Fibroblast of skin of right quadriceps (primary cell): ENCODE measurements at places on chromosomes 7 and 10.

GRCh38 chr7:40105879-40106473 is 28.4 kb downstream of the MPLKIP start:
- no peak for DNase-seq

GRCh38 chr10:73251683-73252444 is 580 bp downstream of the MRPS16 start:
- no peak for DNase-seq

DNA sequence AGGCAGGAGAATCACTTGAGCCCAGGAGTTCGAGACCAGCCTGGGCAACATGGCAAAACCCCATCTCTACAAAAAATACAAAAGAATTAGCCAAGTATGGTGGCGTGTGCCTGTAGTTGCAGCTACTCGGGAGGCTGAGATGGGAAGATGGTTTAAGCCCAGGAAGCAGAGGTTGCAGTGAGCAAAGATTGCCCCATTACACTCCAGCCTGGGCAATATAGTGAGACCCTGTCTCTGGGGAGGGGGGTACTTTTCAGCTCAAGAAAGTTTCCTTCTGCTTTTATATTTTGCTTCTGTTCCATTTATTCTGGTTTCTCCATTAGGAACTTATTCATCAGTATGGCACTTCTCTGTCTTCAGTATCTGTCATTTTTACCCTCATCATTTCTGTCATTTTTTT is 48.6 kb downstream of the COA1 start:
- DNase-seq = no peak

- DNase-seq = peak; percentile 81
Measured at GRCh38 chr10:66925896-66926715, at the start of gene LRRTM3. Gene LRRTM3, plus strand, starts transcription at chr10:66926036.

GRCh38 chr10:110494532-110494931 is 3.2 kb upstream of the DUSP5 start:
- DNase-seq = no peak

DNA sequence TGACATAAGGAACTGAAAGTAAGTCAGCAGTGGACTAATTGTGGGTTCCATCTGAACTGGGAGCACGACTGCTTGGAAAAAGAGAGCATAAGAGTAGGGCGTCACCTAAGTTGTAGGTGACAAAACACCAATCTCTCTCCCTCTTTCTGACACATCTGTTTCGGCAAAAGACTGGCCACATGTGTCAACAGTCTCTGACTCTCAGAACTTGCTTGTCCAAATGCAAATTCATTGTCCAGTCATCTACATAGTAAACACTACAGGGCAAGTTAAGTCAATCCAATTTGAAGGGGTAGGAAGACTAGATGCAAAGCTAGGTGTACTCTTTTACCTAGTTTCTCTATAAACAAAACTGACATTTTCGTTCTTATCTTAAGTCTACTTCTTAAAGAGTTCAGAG is 87.7 kb downstream of the ZNF438 start:
- DNase-seq = no peak

DNA sequence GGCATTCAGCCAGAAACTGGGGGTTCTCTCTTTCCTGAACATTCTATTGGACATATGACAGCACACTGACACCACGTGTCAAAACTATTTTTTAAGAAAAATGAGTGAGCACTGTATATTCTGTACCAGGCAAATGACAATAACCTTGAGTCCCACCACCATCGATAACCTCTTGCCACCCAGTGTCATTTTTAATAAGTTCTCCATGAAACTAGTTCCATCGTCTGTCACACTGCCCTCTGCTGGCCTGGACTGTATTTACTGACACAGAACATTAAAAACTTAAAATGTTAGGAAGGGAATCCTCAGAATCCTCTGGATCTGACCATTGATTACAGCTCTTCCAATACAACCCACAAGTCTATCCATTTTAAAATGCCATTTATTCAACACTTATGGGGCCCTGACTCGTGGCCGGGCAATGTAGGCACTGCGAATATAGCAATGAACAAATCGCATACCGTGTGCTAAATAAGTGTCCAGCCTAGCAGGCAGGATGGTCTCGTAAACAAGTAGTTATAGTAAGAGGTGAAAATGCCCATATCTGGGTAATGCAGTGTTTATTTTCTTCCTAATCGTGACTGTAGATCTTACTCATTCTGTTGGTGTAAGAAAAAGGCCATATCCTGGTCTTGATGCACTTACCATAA is 35.9 kb upstream of the CACNB2 start:
- peak; percentile 32 for DNase-seq

GRCh38 chr7:45662018-45662417 is 87.8 kb downstream of the ADCY1 start:
- no peak for DNase-seq

DNA sequence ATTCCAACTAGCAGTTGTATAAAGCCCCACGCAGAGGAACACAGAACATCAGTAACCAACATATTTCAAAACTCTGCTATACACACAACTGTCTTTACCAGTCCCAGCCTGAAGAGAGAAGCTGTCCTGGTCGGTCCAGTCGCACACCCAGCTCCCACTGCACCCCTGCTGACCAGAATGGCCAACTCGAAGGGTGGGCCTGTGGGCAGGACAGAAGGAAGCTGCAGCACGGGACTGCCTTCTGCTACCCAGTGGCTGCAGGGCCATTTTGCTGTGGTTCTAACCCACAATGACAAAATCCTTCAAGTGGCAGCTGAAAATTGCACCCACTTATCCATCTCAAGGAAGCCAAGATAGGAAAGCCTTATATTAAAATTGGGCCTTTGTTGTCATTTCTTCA is 48.2 kb downstream of the GSDME start:
- no peak for DNase-seq

GRCh38 chr7:70143075-70144044 is 545.1 kb downstream of the AUTS2 start:
- DNase-seq = peak; percentile 93

DNA sequence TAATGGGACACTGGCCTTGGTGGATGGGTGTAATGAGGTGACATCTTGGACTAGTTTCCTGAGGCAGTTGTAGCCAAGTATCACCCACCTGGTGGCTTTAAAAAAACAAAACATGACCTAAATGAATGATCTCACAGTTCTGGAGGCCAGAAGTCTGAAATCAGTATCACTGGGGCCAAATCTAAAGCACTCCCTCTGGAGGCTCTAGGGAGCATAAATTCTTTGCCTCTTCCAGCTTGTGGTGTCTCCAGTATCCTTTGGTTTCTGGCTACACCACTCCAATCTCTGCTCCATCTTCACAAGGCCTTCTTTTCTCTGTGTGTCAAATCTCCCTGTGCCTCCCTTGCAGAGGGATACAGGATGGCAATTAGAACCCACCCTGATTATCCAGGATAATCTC is 342.9 kb downstream of the CALN1 start:
- DNase-seq = no peak

DNA sequence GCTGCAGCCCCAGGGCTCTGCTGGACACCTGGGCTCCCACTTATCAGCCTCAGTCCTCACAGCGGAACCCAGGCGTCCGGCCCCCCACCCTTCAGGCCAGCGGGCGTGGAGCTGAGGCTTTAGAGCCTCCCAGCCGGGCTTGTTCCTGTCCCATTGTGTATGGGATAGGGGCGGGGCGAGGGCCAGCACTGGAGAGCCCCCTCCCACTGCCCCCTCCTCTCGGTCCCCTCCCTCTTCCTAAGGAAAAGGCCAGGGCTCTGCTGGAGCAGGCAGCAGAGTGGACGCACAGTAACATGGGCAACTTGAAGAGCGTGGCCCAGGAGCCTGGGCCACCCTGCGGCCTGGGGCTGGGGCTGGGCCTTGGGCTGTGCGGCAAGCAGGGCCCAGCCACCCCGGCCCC is 2.7 kb downstream of the NOS3 start:
- no peak for DNase-seq

DNA sequence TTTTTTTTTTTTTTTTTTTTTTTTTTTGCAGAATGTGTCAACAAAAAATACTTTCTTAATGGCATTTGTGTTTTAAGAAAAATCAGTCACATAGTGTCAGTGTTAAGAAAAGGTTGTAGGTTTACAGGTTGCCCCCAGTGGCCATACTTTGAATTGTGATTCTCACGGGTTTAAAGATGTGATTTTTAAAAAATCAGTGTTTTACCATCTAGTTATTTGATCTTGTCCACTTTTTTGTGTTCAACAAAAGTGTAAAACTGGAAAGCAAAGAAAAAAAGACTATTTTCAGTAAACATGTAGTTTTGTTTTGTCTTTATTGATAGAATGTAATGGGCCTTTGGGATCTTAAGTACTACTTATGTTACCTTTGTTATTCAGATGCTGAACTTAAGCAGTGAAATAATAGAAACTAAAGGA is 25.7 kb downstream of the SUV39H2 start:
- peak; percentile 26 for DNase-seq

GRCh38 chr7:87152897-87153641 is 816 bp downstream of the DMTF1 start:
- DNase-seq = peak; percentile 14

- no peak for DNase-seq
Measured at GRCh38 chr7:142319970-142320369, 62.1 kb upstream of the PRSS58 start.

DNA sequence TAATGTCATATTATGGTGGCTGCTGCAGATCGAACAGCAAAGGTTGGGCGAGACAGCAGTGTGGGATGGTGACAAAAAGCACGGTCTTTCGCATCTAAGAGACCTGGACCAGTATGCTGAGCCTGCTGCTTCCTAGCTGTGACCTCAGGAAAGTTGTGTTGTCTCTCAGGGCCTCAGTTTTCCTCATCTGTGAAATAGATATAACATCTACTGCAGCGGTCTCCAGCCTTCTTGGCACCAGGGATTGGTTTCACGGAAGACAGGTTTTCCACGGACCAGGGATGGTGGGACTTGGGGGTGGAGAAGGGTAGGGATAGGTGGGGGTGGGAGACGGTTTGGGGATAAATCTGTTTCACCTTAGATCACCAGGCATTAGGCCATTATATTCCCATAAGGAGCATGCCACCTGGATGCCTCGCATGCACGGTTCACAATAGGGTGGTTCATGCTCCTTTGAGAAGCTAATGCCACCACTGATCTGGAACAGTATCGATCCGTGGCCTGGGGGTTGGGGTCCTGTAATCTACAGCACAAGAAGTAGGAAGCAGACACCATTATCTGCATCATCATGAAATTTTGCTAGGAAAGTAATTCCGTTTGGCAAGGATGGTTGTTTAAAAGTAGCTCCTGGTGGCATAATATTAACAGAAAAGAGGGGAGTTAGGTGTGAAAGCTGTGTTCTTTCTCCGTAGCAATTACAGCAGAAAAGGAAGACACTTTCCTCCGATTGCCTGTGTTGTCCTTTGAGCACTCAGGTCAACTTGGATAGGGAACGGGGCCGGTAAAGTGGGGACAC is 10.8 kb downstream of the KLF6 start:
- peak; percentile 31 for DNase-seq

DNA sequence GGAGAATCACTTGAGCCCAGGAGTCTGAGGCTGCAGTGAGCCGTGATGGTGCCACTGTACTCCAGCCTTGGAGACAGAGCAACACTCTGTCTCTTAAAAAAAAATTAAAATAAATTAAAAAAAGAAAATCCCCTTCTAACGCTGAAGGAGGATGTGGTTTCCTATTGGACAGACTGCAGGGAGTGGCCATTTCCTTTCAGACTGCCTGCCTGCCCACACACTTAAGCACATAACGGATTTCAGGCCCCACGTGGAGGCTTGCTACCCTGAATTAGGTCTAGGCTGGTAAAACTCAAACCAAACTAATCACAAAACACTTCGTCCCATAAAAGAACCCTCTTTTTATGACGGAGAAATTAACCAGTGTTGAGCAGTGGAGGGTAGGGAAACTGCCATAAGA is 34.0 kb downstream of the GATA3 start:
- no peak for DNase-seq

DNA sequence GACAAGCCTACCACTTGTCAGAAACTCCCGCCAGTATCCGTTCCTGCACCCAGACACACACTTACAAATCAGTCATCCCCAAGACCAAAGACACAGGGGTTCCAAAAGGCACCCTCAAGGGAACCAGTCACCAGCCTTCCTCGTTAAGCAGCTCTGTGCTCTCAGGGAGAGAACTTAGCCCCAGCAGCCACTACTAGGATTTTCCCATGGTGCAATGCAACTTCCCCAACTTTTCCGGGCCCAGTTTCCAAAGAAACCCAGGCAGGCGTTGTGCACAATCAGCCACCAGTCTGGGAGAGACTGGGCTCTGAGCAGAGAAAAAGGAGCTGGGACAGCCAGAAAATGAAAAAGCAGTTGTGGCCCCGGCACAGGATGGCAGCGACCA is 1.2 kb downstream of the DLG5 start:
- peak; percentile 39 for DNase-seq

GRCh38 chr7:129021656-129022055 is 33.3 kb downstream of the TNPO3 start:
- DNase-seq = no peak

GRCh38 chr7:154916856-154917807 is 85.8 kb downstream of the PAXIP1 start:
- no peak for DNase-seq

GRCh38 chr7:158582089-158582456 is 5.5 kb downstream of the PTPRN2 start:
- DNase-seq = no peak

GRCh38 chr10:122254831-122255230 is 16.3 kb upstream of the BTBD16 start:
- no peak for DNase-seq

DNA sequence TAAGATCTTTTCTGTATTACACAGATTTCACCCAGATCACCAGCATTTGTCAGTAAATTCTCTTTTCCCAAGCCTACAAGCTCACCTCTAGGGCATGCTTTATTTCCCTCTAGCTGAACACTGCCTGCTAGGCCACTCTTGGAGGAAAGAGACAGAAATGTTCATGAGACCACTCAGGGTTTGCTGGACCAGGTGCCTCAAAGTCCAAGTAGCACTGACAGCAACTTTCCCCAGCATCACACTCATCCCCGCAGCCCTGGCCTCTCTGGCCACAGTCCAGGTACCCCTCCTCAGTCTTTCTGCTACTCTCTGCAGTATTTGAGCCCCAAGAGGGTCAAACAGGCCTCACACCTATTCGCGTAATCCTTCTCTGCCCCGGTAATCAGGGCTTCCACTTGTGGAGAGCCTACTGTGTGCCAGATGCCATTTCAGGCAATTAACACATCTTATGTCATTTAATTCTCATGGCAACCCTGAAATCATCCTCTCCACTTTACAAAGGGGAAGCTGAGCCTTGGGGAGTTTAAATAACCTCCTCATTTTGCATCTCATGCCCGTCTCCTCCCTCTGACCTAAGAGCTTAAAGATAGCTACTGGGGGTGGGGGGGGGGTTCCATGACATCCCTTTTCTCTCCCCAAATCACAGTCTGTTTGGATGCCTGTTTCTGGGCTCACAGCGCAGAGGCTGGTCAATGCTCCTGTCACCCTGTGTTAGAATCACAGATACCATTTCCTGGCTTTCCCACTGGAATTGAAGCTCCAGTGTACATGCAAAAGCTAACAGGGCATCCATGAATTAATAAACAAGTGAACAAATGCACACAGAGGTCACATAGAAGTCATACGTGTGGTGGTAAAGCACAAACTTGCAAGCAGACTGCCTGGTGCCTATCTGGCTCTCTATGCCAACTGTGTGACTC is 88.5 kb downstream of the PRLHR start:
- DNase-seq = no peak

DNA sequence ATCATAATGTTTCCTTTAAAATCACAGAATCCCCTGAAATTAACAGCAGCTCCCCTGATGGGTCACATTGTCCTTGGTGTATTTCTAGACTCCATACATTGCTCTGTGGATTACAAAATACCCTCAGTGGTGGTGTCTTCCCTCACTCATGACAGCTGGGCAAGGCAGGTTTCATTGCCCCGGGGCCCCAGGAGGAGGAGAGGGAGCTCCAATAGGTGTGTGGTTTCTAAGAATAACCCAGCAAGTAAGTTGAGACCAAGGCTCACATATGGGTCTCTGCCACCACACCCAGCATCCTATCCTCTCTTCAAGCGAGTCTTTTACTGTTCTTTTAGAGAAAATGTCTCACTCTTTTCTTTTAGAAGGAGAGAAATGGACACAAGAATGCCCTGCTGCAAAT is 63.6 kb downstream of the PKD1L1 start:
- no peak for DNase-seq
